ENCODE measurements at places on chromosomes 5 and 9.

DNA sequence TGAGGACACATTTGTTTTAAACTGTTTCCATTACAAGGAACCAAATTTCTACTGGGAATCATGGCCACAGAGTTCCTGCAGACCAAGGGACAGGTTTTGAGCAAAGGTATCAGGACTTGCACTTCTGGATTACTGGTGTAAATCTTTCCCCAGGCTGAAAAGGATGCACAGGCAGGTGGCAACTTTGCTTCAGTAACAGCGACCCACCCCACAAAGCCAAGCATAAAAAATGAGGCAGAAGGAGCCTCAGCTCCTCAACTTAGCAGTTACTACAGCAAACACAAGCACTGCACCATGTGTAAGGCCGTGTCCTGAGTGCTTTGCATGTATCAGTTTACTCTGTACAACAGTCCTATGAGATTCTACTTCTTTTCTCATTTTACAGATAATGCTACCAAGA lies 251.9 kb downstream of the EBF1 start:
- no peak for DNase-seq

- no peak for DNase-seq
These were observed 60.6 kb upstream of the GRIA1 start for GRCh38 chr5:153429761-153430380.

DNA sequence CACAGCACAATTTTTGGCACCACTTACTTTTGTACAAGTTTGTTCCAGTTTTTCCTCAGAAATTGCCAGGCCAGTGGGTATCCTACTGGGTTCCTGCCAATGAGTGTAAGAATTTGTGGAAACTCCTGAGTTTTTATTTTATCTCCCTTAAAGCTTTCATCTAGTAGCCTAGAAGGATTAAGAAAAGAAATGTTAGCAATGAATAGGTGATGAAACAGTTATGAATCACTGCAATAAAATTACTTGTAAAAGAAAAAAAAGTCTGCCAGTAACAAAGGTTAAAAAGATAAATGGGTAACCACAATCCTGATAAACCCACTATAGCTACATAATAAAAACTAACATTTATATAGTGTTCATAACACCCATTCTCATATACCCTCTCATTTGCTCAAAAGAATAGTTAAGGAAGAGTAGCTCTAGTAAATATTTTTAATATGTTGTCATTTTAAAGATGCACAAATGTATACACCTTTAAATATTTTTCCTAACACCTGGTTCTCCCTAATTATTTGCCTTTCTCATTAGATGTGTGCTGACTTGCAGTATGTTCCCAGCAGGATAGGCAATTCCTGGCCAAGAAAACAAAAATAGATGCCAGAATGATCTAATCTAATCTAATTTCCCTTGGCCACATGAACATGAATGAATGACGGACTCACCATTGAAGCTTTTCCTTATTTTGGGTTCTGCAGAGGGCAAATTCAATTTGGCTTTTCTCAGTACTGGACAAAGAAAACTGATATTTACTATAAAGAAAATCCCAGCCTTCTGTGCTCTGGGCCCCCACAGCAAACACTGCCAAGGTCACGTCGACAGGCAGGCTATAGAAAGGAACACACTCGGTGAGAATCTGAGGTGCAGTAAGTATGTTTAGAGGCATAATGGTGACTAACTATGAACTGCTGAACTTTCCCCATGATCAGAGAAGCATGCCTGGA lies 26.4 kb downstream of the ERAP1 start:
- DNase-seq = no peak

- no peak for DNase-seq
These were observed 12.5 kb downstream of the ARHGEF28 start for GRCh38 chr5:73638344-73639095.

- no peak for DNase-seq
These were observed 100.1 kb upstream of the DHFR start for GRCh38 chr5:80754900-80755299.

DNA sequence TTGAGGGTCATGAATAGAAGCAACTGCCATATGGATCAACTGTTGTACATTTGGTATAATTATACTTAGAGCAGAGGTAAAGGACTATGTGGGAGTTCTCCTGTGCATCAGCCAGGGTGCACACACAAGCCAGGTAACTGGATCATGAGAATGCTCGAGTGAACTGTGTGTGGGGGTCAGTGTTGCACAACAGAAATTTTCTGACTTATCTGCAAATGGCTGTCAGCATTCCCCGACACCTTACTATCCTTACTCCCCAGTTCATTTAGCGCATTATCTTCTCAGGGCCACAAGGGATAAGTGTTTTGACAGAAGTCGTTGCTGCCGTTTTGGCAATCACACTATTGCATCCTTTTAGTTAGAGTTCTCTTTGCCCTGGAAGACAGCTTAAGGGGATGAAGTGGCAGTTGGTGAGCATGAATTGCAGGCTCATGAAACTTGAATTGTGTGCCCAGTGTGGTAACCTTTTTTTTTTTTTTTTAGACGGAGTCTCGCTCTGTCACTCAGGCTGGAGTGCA lies 1.7 kb downstream of the CANX start:
- DNase-seq = peak; percentile 29

DNA sequence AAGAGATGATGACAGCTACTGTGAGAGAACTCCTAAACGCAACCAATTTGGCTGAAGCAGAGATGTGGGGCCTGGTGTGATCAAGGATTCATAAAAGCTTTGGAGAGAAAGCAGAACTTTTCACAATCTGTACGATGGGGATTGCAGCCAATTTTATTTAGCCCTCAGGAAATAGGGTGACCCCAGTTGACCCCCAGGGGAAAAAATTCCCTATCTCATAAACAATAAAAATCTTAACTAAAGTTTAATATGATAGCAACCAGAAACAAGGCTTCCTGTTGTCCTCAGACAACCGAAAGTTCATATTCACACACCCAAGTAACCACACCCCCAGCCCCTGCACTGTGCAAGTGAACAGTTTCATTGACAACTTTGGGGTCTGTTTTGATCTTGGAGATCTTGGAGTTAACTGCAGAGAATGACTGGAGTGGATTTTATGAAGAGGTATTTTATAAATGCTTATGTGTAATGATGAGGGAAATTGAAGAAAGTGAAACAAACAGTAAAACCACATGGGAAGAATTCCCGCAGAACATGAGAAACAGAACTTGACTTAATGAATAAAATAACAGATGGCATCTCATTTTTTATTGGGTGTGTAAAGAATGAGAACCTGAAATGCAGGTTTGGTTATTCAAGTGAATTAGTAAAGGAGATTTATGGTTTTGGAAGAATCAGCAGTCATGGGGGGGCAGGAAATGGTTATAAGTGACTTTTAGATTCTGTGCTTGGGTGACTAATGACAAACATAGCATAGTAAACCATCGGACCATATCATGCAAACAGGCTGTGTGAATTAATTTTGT lies 94.5 kb downstream of the PDE4D start:
- no peak for DNase-seq

GRCh38 chr5:176153741-176154140 lies 84.5 kb upstream of the SIMC1 start:
- DNase-seq = no peak

DNA sequence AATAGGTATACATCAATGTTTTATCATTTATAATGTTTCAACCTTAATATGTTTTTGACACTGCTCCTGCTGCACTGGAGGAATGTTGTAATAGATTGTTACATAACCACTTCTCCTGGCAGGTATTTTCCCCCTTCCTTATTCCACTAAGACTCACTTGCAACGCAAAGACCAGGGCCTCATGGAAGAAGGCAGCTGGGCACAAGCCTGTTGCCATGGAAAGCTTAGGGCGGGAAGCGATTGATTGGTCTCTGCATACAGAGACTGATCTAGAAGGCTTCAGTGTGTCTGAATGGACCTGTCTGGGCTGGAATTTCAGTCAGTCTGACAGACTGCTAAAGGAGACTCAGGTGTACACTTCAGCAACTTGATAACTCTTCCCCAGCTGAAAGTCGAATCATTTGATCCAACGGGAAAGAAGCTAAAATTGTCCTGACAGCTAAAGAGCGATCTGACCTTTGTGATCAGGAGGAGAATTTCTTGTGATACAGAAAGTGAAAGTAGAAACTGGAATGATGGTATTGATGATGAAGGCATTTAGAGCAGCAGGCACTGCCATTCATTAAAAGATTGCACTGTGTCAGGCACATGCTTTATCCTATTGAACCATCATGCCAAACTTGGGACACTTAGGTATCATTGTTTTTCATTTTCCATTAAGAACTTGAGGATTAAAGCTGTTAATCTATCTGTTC lies 65.1 kb downstream of the GRIA1 start:
- DNase-seq = no peak

DNA sequence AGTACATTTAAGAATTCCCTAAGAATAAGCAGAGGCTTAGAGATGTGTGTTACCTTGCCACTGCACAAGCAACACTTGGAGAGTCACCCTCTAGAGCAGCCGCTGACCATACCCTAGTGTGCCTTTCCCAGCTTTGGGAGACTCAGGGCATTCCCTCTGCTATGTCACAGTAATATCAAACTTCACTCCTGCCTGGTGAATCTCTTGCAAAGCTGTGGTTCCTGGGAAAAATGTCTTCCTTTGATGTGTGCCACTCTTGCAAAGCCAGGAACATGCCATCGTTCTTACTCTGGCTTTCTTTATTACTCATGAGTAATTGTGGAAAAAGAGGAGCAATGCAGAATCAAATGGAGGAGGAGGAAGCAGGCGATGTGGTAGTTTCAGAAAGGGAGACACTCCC lies 173.2 kb downstream of the CCDC192 start:
- no peak for DNase-seq

- DNase-seq = no peak
These were observed 15.0 kb downstream of the TRIM32 start for GRCh38 chr9:116701940-116702642.

GRCh38 chr5:118556792-118557191 lies 431.6 kb downstream of the DTWD2 start:
- DNase-seq = no peak

DNA sequence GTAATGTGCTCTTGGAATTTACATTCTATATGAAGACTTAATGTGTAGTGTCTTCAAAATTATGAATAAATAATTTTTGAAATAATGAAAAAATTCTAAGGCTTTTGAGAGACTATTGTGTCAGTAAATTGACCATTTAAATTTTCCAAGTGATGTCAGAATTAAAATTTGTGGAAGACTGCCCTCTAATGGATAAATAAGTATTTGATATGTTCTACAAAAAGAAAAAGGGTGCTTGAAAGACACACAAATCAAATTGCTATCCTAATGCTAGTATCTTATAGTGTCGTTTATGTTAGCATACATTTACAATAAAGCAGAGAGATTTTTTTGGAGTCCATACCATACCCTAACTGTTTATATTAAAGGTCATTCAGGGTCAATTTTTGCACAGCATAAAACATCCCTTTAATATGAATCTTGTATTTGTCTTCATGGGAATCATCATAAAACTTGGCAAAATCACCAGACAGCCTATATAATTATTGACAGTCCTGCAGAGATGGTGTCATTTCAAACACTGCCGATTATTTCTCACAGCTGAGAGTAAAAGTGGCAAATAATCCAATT lies 120.8 kb upstream of the SLC27A6 start:
- no peak for DNase-seq

DNA sequence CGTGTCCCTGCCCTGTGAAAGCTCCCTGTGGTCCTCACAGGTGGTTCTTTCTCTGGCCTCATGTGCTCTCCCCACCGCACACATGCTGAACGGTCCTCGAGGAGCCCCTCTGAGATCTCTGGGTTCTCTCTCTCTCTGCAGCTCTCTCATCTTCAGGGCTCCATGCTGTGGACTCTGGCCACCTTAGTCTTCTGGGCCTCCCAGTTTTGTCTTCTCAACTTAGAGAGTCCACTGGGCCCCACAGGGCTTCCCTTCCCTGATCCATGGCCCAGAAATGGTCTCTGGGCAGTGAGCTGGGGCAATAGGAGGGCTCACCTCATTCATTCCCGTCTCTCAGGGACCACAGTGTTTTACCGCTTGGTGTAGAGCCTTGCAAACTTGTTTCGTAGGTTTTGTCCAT lies 26.4 kb downstream of the FGD3 start:
- DNase-seq = peak; percentile 3

DNA sequence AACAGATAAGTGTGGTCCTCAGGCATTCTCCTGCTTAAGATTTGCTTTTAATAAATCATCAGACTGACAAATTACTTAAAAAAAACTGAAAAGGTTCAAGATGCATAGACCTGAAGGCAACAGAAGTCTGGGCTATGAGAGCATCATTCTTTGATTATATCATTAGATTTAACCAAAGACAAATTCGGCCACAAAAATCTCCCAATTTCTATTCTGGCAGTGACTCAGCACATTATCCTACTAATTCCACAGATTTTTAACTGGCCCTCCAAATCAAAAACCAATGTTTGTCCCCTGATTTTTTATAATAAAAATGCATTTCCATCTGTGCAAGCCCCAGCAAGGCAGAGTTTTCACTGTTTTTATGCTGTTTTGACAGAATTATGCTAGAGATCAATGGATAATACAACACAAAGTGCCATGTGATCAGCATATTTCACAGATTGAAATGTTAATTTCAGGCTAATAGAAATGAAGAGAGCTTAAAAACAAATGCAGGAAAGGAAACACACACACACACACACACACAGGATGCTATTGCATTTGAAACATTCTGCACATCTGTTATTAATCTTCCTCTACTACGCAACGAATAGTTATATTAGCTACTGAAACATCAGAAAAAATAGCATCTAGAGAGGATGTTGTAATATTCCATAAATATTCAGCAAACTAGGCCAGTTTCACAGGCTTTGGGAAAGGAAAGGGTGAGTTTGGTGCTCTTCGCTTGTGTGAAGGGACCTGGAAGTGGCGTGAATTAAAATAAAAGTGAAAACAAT lies 177.6 kb upstream of the ST8SIA4 start:
- DNase-seq = no peak

DNA sequence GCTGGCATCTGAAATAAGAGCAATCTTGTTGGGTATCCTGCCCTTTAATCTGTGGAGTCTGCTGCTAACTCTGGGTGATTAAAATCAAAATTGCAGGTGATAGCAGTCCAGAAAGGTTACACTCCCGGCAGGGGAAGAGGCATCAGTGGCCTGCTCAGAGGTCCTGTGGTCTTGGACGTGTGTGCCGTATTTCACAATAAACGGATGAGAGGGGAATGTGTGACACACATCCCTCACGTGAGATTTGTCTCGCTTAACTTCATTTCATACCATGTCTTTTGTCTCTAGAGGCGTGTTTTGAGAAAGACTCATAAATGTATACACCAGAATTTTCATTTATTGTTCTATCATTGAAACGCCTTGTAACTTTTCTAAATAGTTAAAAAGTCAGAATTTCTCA lies 36.6 kb downstream of the FAM240B start:
- DNase-seq = no peak

DNA sequence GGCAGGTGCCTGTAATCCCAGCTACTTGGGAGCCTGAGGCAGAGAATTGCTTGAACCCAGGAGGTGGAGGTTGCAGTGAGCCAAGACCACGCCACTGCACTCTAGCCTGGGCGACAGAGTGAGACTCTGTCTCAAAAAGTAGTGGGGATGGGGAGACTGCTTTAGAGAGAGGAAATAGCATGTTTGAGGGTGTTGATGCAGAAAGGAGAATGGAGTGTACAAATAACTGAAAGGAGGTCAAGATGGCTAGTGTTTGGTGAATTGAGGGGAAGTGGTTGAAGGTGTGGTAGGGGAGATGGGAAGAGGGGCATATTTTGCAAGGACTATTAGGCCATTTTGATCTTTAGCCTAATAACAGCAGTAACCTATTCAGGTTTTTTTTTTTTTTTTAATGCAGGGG lies 18.2 kb downstream of the TENT2 start:
- DNase-seq = no peak

- no peak for DNase-seq
These were observed 18.3 kb upstream of the IL9 start for GRCh38 chr5:135913713-135914626.
